ENCODE measurements at places on chromosomes 7 and 10. TPM values are rescaled to one million over a fixed set of nuclear protein-coding genes. Genes with fewer than 3 reads are reported as not detected.
A peak's percentile ranks its signal among the peaks of the same experiment; 100 is the strongest.

STK31 gene
- not detected for polyA plus RNA-seq

ZP3 gene
- not detected for polyA plus RNA-seq

MRLN gene
- polyA plus RNA-seq: not detected

BET1 gene
- polyA plus RNA-seq: 16.8 TPM

ECHDC3 gene
- polyA plus RNA-seq: 0.77 TPM

SLC26A3 gene
- polyA plus RNA-seq: not detected

DNA sequence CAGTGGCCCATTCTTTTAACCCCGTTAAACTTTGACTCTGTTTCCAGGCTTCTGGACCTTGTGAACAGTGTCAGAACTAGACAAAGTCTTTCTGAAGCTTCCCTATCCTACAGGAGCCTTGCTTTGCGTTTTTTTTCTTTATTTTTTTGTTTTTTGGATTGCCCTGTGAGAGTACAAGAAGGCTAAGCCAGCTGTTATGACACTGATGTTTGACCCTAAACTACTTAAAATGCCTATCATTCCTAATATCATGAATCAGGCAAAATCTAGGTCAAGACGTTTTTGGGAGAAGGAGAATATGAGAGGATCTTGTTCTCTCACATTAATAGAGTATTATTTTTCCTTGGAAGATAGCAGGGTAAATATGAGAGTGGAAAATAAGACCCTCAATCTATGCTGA, 79.8 kb downstream of the EPDR1 start:
- H3K27ac ChIP-seq: no peak overlapping the region
- no peak for DNase-seq
- no peak overlapping the region for H3K4me3 ChIP-seq
- H3K27me3 ChIP-seq: peaks cover 1% of the 10 kb centered on the region

DNA sequence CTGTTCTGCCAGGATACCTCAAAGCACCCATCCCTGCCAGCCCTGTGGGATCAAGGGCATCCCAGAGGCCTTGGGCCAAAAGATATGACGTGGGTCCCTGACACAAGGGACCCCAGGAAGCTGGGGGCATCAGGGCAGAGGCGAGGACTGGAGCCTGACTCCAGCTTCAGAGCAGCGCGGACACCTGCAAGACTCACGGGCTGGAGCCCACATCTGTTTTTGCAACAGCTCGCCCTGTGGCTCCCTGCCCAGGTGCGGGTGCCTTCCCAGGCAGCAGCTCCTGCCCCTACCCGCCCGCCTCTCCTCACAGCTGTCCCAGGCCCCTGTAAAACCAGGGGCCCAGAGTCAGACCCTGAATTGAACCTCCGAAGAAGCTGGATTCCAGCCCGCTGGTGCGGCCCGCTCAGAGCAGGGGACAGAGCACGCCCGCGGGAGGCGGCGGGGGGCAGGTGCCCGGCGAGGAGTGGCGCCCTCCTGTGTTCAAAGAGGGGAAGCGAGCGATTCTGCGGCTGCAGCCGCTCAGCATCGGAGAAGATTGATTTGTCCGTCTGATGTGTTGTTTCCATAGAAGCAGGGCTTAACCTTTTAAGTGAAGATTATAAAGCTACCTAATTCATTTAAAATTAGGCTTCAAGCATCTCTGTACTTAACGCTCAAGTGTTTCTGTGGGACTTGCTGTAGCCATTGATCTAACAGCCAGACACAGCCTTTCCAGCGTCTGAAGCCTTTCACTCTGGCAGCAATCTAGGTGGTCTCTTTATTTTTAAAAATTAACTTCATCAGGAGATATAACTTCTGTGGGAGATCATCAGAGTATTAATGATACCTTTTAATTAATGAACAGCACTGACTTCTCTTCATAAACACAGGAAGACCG, 88.4 kb downstream of the BEND7 start:
- peaks cover 10% of the 10 kb centered on the region for H3K27me3 ChIP-seq
- DNase-seq: peak; percentile 45
- H3K36me3 ChIP-seq: no peaks in the 10 kb centered on the region
- H3K4me1 ChIP-seq: peaks cover 10% of the 10 kb centered on the region
- no peak overlapping the region for H3K27ac ChIP-seq

DNA sequence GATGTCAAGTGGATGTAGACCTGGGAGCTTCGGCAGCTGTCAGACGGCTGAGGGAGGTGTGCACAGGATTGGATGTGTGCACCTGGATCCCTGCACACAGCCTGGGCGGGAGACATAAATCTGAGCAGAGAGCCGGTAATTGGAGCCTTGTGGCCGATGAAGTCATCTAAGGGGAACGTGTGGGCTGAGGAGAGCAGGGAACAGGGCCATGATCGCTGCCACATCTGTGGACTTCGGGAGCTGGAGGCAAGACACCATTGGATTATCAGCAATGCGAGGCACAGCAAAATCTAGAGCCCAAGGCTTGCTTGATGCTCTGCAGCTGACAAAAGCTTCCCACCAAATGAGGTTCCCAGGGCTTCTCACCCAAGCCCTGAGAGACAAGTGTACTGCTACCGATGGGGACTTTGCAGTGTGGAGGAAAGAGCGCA, 147.7 kb downstream of the PTPN20 start:
- H3K27me3 ChIP-seq: peaks cover 12% of the 10 kb centered on the region
- no peak overlapping the region for H3K27ac ChIP-seq
- DNase-seq: no peak
- no peak overlapping the region for H3K4me3 ChIP-seq
- no peaks in the 10 kb centered on the region for H3K4me1 ChIP-seq
- H3K36me3 ChIP-seq: no peaks in the 10 kb centered on the region

- peaks cover 3% of the 10 kb centered on the region for H3K36me3 ChIP-seq
- no peak overlapping the region for H3K27ac ChIP-seq
- no peak overlapping the region for H3K4me3 ChIP-seq
- peaks cover 10% of the 10 kb centered on the region for H3K4me1 ChIP-seq
These were observed 38.1 kb upstream of the DDC start for GRCh38 chr7:50603287-50603686.

- H3K36me3 ChIP-seq: peaks cover 4% of the 10 kb centered on the region
- H3K27me3 ChIP-seq: peaks cover 45% of the 10 kb centered on the region
- no peak overlapping the region for H3K27ac ChIP-seq
- DNase-seq: no peak
- no peak overlapping the region for H3K4me3 ChIP-seq
These were observed 5.7 kb downstream of the DLX5 start for GRCh38 chr7:97018791-97019531.

DNA sequence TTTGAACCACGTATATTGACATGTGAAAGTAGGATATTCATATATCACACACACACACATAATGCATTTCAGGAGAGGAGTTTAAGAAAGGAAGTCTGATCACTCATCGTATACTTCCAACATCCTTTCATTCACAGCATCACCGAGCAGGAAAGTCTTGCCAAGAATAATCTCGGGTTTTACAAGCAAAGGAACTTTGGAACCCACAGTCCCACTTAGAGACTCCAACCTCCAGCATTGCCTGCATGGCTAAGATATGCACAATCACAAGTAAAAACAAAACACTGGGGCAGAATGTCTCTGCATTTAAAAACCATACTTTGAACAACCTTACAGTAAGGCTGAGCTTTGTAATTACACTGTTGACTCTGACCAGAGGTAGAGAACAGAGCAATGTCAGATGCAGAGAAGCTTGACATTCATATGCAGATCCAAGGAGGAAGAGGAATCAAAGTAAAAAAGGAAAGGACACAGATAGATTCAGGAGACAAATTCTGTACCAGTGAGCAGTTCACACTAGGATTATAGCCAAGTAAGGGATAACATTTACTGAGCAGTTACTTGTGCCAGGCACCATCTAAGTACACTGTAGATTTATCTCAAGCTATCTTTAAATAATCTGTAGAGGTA, 14.8 kb downstream of the THSD7A start:
- H3K27ac ChIP-seq: no peak overlapping the region
- no peak for DNase-seq
- no peaks in the 10 kb centered on the region for H3K4me1 ChIP-seq
- no peak overlapping the region for H3K4me3 ChIP-seq
- H3K27me3 ChIP-seq: no peaks in the 10 kb centered on the region

- H3K4me1 ChIP-seq: no peaks in the 10 kb centered on the region
- DNase-seq: no peak
- no peaks in the 10 kb centered on the region for H3K36me3 ChIP-seq
- H3K4me3 ChIP-seq: no peak overlapping the region
- H3K27ac ChIP-seq: no peak overlapping the region
- H3K27me3 ChIP-seq: peaks cover 4% of the 10 kb centered on the region
These were observed 86.6 kb upstream of the MDFIC start for GRCh38 chr7:114835303-114835702.

- DNase-seq: no peak
- H3K27me3 ChIP-seq: no peaks in the 10 kb centered on the region
- no peak overlapping the region for H3K27ac ChIP-seq
- H3K36me3 ChIP-seq: no peaks in the 10 kb centered on the region
- no peaks in the 10 kb centered on the region for H3K4me1 ChIP-seq
These were observed 139.4 kb upstream of the SHH start for GRCh38 chr7:155951554-155952158.

GRCh38 chr7:19294619-19295018, 149.4 kb upstream of the FERD3L start:
- no peaks in the 10 kb centered on the region for H3K27me3 ChIP-seq
- H3K4me3 ChIP-seq: no peak overlapping the region
- no peak overlapping the region for H3K27ac ChIP-seq
- H3K36me3 ChIP-seq: no peaks in the 10 kb centered on the region
- no peaks in the 10 kb centered on the region for H3K4me1 ChIP-seq
- DNase-seq: no peak

DNA sequence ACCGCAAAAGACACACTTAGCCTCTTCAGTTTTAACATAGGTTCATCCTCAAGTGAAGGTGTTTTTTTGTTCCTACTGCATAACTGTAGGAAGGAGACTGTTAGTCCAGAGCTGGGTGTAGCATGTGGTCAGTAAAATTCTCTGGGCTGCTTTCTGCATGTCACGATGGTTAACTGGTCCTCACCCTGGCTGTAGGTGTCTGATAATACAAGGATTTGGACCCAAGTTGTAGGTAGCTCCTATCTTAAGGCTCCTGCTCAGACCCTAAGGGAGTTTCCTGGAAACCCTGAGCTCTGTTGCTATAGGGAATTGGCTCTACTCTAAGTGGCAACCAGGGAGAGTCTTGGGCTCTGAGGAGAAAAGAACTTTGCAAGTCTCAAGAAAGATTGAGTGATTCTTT, 112.9 kb downstream of the SAMD9 start:
- H3K4me3 ChIP-seq: no peak overlapping the region
- no peak overlapping the region for H3K27ac ChIP-seq
- no peaks in the 10 kb centered on the region for H3K36me3 ChIP-seq
- DNase-seq: no peak
- H3K27me3 ChIP-seq: peaks cover 6% of the 10 kb centered on the region
- no peaks in the 10 kb centered on the region for H3K4me1 ChIP-seq

- DNase-seq: no peak
- H3K4me1 ChIP-seq: peaks cover 68% of the 10 kb centered on the region
- H3K36me3 ChIP-seq: peaks cover 4% of the 10 kb centered on the region
- no peak overlapping the region for H3K27ac ChIP-seq
- no peak overlapping the region for H3K4me3 ChIP-seq
These were observed 54.0 kb downstream of the SHOC2 start for GRCh38 chr10:110973400-110973799.

GRCh38 chr7:64182036-64182790, 24.8 kb upstream of the ZNF735 start:
- H3K36me3 ChIP-seq: no peaks in the 10 kb centered on the region
- no peak for DNase-seq
- H3K4me3 ChIP-seq: no peak overlapping the region
- no peak overlapping the region for H3K27ac ChIP-seq
- H3K27me3 ChIP-seq: no peaks in the 10 kb centered on the region

- DNase-seq: no peak
- peaks cover 3% of the 10 kb centered on the region for H3K27me3 ChIP-seq
- peak overlapping the region; percentile 42 for H3K4me3 ChIP-seq
- H3K36me3 ChIP-seq: no peaks in the 10 kb centered on the region
- H3K4me1 ChIP-seq: peaks cover 74% of the 10 kb centered on the region
- H3K27ac ChIP-seq: peak overlapping the region; percentile 94
These were observed 132.8 kb downstream of the GLI3 start for GRCh38 chr7:42104231-42104630.

- no peak for DNase-seq
- peaks cover 14% of the 10 kb centered on the region for H3K27me3 ChIP-seq
- no peaks in the 10 kb centered on the region for H3K4me1 ChIP-seq
- no peak overlapping the region for H3K4me3 ChIP-seq
These were observed 222.7 kb downstream of the PRPF18 start for GRCh38 chr10:13809427-13809826.

GRCh38 chr10:95506056-95506737, 55.0 kb downstream of the SORBS1 start:
- no peaks in the 10 kb centered on the region for H3K27me3 ChIP-seq
- H3K4me3 ChIP-seq: no peak overlapping the region
- DNase-seq: no peak
- H3K36me3 ChIP-seq: no peaks in the 10 kb centered on the region

GRCh38 chr10:62038609-62039190, 137.2 kb downstream of the ARID5B start:
- H3K27me3 ChIP-seq: no peaks in the 10 kb centered on the region
- no peaks in the 10 kb centered on the region for H3K36me3 ChIP-seq
- peak overlapping the region; percentile 64 for H3K27ac ChIP-seq
- peaks cover 60% of the 10 kb centered on the region for H3K4me1 ChIP-seq
- DNase-seq: peak; percentile 67
- peak overlapping the region; percentile 47 for H3K4me3 ChIP-seq

DNA sequence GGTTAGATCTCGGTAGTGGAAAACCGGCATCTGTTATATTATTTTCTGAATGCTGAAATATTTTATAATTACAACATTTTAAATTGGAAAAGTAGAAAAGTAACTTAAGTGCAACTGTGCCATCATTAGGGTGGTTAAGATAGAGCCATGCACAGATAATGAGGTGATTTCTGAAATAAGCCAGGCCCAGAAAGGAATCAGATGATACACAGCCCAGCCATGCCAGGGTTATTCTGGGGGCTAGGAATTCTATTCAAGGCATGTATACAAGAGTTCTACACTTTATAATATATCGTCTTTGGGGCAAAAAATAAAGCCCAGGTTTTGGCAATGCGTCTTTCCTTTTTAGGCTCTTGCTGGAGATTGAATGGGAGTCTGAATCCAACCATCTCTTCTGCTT, 128.7 kb downstream of the ITGB8 start:
- DNase-seq: no peak
- no peaks in the 10 kb centered on the region for H3K36me3 ChIP-seq
- no peak overlapping the region for H3K27ac ChIP-seq
- no peaks in the 10 kb centered on the region for H3K4me1 ChIP-seq

DNA sequence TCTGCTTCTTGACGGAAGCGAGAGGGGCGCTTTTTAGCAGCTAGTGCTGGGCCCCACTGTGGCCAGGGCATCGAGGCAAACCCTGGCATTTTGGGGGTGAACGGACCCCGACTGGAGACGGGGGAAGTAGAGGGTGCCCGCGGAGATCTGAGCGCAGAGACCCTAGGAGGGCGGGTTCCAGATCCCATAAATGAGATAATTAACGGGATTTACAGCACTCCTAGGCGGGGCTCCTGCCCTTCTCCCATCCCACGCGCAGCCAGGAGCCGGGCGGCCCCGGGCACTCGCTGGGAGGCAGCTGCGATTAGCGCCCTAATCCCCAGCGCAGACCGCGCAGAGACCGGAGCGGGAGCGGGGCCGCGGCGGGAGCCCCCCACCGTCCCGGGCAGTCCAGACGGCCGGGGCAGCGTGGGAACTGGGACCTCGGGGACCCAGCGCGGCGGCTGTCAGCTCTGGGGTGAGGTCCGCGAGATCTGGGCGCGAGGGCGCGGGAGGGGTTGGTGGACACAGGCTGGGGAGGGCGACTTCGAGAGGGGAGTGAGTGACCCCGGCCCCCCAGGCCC, 735 bp downstream of the JCAD start:
- peaks cover 7% of the 10 kb centered on the region for H3K4me1 ChIP-seq
- H3K4me3 ChIP-seq: peak overlapping the region; percentile 65
- DNase-seq: no peak
- no peak overlapping the region for H3K27ac ChIP-seq
- no peaks in the 10 kb centered on the region for H3K36me3 ChIP-seq

GRCh38 chr7:27155816-27156507, 513 bp downstream of the HOXA7 start:
- H3K4me1 ChIP-seq: peaks cover 67% of the 10 kb centered on the region
- H3K27me3 ChIP-seq: peaks cover 82% of the 10 kb centered on the region
- peak overlapping the region; percentile 85 for H3K4me3 ChIP-seq
- no peak overlapping the region for H3K27ac ChIP-seq
- H3K36me3 ChIP-seq: no peaks in the 10 kb centered on the region
- DNase-seq: peak; percentile 49

All from immature natural killer cell (primary cell).